ENCODE measurements at places on chromosomes 16 and 17.

GRCh38 chr17:53646835-53647234 is 175.9 kb upstream of the KIF2B start:
- no peak for DNase-seq

- no peak for DNase-seq
These were observed 58.9 kb downstream of the TK2 start for GRCh38 chr16:66490774-66491715.

- no peak for DNase-seq
These were observed 25.0 kb downstream of the ALOX15 start for GRCh38 chr17:4616476-4616875.

GRCh38 chr17:59154721-59155438 is at the start of gene SKA2:
SKA2 (minus strand) TSS chr17:59155186; CDS start chr17:59155163, 23 bp downstream.
- DNase-seq = peak; percentile 94

- DNase-seq = no peak
These were observed at the start of gene MYH2 for GRCh38 chr17:10549096-10549842. MYH2 (minus strand) TSS chr17:10549658; CDS start chr17:10547920, 1,738 bp downstream.

DNA sequence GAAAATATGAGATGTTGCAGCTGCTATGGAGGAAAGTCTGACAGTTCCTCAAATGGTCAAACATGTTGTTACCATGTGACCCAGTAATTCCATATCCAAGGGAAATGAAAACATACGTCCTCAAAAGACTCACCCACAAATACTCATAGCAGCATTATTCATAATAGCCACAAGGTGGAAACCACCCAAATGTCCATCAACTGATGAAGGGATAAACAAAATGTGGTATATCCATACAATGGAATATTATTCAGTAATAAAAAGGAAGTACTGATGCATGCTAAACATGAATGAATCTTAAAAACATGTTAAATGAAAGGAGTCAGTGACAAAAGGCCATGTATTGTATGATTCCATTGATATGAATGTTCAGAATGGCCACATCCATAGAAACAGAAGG is 140.2 kb downstream of the PITPNC1 start:
- DNase-seq = no peak

DNA sequence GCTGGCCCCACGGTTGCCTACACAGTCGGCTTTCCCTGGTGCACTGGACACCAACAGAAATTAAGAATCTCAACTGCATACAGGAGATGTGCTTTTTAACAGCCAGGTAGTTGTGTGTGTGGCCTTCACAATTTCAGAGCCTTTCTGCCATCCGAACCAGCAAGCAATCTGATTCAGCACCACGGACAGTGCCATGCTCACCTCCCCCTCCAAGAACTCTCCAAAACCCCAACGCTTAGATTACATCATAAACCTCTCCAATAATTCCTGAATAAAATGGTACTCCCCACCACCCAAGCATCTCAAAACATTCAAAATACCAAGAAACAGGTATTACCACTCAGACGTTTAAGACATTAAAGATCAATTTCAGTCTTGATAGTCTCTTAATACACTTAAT is 31.8 kb downstream of the USP7 start:
- peak; percentile 16 for DNase-seq

DNA sequence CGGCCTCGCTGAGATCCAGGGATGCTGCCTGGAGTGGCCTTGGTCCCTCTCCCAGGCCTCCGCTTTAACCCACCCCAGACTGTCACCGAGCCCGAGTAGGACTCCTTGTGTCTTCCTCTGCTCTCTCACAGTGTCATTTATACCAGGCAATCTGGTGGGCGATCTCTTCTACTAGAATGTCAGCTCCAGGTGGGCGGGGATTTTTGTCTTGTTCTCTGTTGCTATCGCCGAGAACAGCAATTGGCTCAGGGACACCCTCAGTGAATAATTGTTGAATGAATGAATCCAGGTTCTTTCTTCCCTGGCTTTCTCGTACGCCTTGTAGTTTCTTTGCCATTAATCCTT is 591 bp downstream of the DHX38 start:
- peak; percentile 19 for DNase-seq

DNA sequence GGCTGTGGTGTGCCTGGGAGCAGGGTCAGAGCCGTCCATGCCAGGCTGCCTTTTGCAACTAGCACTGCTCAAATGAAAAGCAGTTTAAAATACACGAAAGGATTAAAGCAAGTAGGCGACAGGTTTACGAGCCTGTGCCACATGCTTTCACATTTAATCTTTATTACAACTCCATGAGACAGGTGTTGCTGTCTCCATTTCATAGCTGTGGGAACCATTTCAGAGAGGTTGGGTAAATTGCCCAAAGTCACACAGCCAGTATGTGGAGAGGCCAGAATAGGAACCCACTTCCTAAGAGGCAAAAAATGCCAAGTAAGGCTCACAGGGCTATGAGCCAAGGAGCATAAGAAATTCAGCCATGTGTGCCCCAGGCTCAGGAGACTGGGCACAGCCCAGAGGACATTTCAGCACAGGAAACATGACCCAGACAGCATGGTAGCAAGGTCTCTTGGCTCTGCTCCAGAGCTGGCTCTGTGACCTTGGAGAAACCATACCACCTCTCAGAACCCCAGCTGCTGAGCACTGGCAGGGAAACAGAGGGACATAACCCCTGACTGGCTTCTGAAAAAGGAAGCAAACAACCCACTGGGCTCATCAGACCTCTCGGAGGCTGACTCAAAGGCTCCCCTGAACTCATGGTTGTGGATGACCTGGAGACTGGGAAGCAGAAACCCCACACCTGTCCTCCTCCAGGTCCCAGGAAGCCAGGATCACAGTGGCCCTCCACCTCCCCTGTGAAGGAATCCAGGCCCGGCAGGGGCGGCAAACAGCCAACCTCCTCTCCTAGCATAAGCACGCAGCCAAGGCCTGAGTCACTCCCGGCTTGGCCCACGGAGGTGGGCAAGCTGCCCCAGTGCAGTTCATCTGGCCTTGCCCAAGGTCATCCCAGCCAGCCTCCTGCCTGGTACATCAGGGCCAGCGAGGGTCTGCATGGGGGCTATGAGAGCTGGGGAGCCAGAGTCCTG is 40.3 kb upstream of the MRPS23 start:
- DNase-seq = no peak

DNA sequence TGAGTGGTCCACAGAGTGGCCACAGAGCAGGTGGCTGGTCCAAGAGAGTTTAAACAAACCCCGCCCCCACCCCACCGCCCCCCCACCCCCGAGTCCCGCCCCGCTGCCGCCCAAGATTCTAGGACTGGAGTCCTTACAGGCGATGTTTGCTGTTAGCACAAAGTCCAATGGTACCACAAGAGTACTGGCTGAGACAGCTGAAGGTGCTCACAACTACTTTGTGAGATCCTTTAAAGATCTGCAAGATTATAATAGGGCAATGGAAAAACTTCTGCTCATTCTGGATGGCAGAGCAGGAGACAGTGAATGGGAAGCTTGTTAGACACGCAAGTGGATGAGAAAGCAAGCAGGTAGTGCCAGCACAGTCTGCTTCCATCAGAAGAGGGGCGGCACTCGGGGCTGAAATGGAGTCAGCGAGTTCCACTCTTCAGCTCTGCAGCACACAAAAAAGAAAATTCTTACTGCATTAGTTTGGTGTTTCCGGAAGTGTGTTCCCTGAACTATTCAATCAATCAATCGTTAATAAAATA is 4.7 kb upstream of the TEKT3 start:
- no peak for DNase-seq

DNA sequence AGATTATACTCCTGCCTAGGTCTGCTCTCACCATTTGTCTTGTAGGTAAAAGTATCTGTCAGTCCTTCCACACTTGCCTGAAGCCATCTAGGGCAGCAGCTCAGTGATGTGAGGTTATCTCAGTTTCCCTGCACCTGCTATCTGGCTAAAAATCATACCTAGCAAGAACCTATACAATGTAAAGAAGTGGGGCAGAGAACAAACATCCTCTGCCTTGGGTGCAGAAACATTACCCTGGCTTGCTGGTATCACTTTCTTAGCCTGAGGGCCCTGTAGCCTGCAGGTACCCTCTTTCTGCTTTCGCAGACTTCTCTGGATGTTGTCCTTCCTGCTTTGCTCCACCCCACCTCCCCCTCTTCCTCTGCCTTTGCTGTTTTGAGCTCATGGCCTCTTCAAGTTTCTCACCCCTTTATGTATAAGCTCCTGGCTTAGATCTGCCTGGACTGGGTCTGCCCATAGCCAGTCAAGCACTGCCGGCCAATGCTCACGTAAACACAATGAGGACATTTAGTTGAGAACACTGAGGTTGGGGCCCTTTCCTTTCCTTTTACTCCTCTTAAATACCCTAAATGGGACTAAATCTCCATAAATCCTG is 8.7 kb upstream of the SDK2 start:
- no peak for DNase-seq

DNA sequence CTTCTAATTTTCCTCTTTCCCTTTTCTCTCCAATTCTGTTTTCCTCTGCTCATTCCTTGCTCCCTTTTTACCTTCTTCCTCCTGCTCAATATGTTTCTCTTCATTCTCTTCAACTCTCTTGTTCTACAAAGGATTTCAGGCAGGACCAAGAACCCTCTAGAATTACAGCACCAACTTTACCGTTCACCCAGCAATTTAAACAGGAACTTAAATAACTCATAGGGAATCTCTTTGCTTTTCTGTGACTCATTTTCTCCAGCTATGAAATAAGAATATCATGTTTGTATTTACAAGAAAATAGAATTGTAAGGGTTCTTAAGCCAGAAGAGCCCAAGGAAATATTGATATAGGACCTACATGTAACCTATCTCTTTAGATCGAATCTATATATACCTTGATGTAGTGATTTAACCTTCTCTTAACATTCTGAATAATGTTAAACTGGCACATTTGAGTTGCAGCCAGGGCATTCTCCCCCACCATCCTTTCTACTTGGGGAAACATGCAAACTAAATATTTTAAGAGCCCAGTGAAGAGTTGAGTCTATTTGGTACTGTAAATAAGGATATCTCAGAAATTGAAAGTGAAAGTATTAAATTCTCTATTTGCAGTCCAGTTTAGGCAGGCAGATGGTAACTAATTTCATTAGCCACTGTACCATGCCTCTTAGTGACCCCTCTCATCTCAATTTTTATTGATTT is 137.0 kb downstream of the ANKFN1 start:
- DNase-seq = no peak

- no peak for DNase-seq
These were observed 36.8 kb downstream of the CHD9 start for GRCh38 chr16:53091466-53092211.

GRCh38 chr17:29049541-29050145 is 6.7 kb downstream of the PIPOX start:
- no peak for DNase-seq

- DNase-seq = no peak
These were observed 8.3 kb downstream of the OTOP3 start for GRCh38 chr17:74943808-74944522.

DNA sequence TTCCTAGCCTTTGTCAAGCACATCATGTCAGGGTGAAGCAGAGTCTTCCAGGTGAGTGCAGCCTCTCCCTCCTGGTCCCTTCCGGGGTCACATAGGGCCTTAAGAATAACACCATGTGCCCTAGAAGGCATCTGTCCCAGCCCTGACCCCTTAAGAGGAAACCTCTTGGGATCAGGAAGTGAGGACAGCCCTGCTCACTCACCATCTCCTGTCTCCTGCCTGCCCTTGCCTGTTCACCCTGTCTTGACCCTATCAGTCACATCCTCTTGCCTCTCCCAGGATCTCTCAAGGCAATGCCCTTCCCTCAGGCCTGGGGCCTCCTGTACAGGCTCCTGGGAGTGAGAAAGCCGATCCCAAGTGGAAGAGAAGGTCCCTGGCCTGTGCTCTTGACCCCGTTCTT is 13.9 kb downstream of the MYL4 start:
- DNase-seq = no peak

- DNase-seq = no peak
These were observed 1.2 kb downstream of the EPN3 start for GRCh38 chr17:50533720-50534148.

DNA sequence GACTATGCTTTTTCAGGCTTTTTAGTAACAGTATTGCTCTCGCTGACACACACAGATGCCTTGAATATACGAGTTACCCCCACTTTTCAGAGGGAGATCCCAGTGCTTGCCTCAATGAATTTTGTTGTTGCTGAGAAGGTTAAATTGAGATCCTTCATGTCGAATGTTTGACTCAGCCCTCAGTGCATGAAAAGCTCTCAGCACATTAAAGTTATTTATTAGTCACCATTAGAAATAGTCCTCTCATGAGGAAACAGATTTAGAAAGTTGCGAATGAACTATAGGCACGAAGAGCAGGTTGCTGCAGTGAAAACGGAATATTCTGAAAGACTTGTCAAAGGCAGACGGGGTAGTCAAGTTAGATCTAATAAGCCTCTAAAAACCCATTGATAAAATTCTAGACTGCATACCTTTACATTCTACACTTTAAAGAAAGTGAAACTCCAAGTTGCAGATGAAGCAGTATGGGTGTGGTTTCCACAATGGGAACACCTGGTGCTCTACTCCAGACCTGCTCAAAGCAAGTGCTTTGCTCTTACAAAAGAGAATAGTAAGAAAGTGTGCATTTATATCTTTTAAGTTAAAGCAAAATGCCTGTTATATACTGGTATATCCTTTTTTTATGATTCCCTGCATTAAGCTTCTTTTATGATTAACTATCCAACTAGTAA is 238.1 kb downstream of the MAF start:
- no peak for DNase-seq

DNA sequence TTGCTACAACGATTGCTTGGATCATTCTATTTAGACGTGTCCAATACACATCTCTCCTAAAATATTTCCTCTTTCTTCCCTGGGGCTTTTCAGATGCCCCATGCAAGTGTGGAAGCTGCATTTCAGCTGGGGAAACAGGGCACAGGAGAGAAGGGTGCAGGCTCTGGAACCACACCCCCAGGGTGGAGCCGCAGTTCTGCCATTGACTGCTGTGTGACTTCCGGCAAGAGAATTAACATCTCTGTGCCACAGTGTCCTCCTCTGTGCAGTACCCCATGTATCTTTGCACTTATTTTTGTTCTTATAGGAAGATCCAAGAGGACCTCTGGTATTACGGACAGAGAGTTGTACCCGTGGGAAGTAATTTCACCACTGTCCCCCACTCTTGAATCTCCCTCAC is 405.3 kb upstream of the EEF2KMT start:
- DNase-seq = no peak
